ENCODE measurements at places on chromosomes 3 and 15.

DNA sequence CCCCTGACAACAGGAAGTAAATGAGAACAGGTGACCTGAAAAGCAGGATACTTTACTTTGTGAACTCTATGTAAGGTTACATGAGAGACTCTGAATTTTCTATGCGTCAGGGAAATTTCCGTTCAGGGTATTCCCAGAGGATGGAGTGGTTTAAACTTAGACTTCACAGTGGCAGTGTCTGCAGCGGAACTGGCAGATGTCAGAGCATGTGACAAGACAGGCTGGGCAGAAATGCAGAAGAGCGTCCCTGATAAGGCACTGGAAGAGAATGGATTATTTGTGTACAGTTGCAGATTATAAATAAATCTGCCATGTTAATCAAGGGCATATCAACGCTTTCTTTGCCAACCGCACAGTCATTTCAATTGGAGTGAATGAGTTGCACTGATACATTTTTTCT is 598.4 kb upstream of the ZNF717 start:
- H3K27me3 ChIP-seq, result no peaks in the 10 kb centered on the region
- H3K4me3 ChIP-seq, result no peak overlapping the region
- no peak for DNase-seq
- no peaks in the 10 kb centered on the region for H3K36me3 ChIP-seq
- no peaks in the 10 kb centered on the region for H3K4me1 ChIP-seq
- H3K27ac ChIP-seq, result no peak overlapping the region

GRCh38 chr15:85689729-85690128 is 105.0 kb downstream of the KLHL25 start:
- no peaks in the 10 kb centered on the region for H3K4me1 ChIP-seq
- no peak for DNase-seq
- peaks cover 13% of the 10 kb centered on the region for H3K36me3 ChIP-seq
- no peaks in the 10 kb centered on the region for H3K27me3 ChIP-seq

GRCh38 chr15:79399606-79400005 is 32.5 kb upstream of the MINAR1 start:
- H3K36me3 ChIP-seq, result no peaks in the 10 kb centered on the region
- no peak overlapping the region for H3K4me3 ChIP-seq
- DNase-seq, result no peak
- no peaks in the 10 kb centered on the region for H3K27me3 ChIP-seq

DNA sequence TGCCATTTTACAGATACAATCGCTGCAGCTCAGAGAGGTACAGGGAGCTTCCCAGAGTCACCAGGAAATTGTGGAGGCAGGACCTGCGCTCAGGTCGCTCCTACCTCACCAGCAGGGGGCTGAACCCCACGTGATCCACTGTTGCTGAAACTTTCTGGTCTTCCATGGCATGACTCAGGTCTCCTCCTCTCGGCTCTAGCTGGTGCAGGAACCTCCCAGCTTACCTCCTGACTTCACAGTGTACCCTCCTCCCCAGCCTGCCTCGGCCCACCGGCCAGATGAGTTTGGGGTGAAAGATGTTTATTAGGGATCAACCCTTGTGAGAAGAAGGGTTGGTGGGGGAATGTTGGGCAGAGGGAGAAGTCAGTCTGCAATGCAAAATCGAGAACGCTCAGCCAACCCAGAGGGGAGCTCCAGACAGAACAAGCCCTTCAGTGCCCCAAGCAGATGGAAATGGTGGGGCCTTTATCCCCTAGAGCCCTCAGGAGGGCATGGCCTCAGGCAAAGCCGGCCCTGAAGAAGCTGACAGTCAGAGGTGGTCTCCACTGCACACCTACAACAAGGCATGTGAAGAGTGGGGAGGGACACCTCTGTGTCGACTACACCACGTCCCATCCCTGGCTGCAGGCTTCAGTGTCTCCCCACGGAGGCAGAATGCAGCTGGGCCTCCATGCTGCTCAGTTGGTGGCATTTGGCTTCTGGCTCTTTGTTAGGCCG is 118.6 kb upstream of the PRR20G start:
- H3K4me1 ChIP-seq, result peaks cover 5% of the 10 kb centered on the region
- no peaks in the 10 kb centered on the region for H3K36me3 ChIP-seq
- no peak overlapping the region for H3K27ac ChIP-seq
- H3K4me3 ChIP-seq, result no peak overlapping the region
- peaks cover 9% of the 10 kb centered on the region for H3K27me3 ChIP-seq

GRCh38 chr3:133792171-133792763 is 13.3 kb upstream of the SRPRB start:
- no peaks in the 10 kb centered on the region for H3K36me3 ChIP-seq
- no peaks in the 10 kb centered on the region for H3K27me3 ChIP-seq
- H3K4me1 ChIP-seq, result no peaks in the 10 kb centered on the region
- H3K27ac ChIP-seq, result no peak overlapping the region

DNA sequence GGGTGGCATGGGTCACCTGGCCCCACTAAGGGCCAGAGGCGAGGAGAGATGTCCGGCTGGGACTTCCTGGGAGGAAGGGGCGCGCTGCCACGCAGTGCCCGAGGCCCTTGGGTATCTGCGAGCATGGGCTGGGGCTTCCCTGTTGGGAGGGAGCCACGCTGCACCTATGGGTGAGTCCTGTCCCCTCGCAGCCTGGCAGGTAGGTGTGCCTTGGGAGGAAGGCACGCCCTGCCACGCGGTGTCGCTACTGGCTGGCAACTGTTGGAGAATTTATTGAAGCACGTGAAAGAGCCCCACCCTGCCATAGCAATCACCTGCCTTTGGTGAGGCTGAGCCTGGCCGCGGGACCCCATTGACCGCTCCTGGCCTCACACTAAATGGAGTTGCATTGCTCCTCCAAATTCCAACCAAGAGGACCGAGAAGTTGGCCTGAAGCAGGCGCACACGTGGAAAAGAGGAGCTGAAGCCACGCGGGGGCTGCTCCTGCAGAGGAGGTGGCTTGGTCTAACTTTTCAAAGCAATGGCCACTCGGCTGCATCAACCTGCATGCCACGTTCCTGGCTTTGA is 134.2 kb downstream of the TJP1 start:
- no peak for DNase-seq
- H3K27ac ChIP-seq, result no peak overlapping the region
- H3K27me3 ChIP-seq, result no peaks in the 10 kb centered on the region
- no peaks in the 10 kb centered on the region for H3K4me1 ChIP-seq
- H3K4me3 ChIP-seq, result no peak overlapping the region
- H3K36me3 ChIP-seq, result no peaks in the 10 kb centered on the region

DNA sequence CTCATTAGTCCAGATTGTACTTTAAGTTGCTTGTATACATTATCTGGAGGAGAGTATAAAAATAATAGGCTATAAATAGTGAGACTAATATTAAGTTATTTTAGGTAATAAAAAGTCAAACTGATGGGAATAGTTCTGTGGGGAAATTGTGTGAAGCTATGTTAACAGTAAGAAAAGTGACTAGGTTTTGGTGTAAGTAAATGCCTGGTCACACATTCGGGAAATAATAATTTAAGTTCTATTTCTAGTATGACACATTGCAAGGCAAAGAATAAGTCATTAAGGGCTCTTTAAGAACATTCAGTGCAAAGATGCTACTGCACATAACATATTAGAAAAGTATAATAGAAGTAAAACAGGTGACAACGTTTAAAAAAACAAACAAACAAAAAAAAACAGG is 18.8 kb upstream of the NRROS start:
- no peak overlapping the region for H3K4me3 ChIP-seq
- H3K27ac ChIP-seq, result no peak overlapping the region
- no peaks in the 10 kb centered on the region for H3K36me3 ChIP-seq
- no peaks in the 10 kb centered on the region for H3K4me1 ChIP-seq

DNA sequence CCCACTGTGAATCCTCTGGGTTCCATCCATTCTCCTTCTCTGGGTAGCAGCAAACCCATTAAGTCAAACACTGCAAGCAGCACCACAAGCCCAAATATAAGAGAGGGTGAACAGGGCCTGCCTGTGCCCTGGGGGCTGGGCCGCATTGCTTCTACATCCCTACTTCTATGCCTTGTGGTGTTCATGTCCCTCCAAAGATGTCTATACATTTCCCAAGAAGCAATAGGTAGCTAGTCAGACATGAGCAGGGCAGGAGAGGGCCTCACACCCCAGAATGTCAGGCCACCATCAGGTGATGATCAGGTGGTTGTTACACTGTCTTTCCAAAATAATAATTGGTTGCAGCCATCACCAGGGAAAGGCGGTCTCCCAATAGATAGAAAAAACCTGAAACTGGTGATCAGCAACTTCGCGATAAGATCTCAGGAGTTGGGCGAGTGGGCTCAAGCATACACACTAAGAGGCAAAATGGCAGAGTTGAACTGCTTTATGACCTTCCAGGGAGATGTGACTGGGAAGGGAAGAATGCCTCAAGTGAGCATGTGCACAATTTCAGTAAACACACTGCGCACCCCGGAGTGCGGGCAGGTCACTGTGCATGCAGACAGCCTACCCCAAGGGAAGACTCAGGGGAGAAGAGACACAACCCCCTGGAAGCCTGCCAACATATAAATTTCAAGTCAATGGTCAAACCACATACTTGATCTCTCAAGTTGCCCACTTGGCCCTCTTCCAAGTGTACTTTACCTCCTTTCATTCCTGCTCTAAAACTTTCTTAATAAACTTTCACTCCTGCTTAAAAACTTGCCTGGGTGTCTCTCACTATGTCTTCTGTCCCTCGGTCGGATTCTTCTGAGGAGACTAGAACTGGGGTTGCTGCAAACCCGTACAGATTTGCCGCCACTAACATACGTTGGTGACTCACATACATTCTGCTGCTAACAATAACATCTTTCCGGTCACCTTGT is 39.9 kb downstream of the KLF15 start:
- DNase-seq, result no peak
- no peaks in the 10 kb centered on the region for H3K4me1 ChIP-seq
- H3K36me3 ChIP-seq, result no peaks in the 10 kb centered on the region
- no peak overlapping the region for H3K4me3 ChIP-seq
- H3K27ac ChIP-seq, result no peak overlapping the region

- peak overlapping the region; percentile 84 for H3K27ac ChIP-seq
- H3K27me3 ChIP-seq, result no peaks in the 10 kb centered on the region
- DNase-seq, result no peak
Measured at GRCh38 chr3:146156095-146156494, 4.9 kb downstream of the PLOD2 start.

DNA sequence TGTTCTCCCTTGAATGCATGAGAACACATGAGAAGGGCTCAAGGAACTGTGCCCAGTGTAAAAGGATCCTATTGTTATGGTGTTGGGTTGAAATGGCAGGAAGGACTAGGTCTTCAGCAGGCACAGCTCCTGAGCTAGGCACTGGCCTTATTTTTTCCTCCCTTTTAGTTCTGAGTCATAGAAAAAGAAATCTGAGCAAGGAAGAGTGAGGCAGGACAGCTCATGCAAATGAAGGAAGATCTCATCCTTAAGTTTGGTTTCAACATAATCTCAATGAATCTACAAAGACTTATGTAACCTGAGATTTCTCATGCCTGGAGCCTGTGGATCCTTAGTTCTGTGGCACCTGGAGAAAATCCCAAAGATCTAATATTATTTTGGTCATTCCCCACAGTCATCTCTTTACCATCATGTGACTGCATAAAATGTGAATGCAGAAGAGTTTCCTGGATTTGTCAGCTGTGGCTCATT is 188.6 kb upstream of the TBL1XR1 start:
- no peak for DNase-seq
- H3K4me1 ChIP-seq, result no peaks in the 10 kb centered on the region
- no peak overlapping the region for H3K4me3 ChIP-seq
- no peaks in the 10 kb centered on the region for H3K27me3 ChIP-seq

DNA sequence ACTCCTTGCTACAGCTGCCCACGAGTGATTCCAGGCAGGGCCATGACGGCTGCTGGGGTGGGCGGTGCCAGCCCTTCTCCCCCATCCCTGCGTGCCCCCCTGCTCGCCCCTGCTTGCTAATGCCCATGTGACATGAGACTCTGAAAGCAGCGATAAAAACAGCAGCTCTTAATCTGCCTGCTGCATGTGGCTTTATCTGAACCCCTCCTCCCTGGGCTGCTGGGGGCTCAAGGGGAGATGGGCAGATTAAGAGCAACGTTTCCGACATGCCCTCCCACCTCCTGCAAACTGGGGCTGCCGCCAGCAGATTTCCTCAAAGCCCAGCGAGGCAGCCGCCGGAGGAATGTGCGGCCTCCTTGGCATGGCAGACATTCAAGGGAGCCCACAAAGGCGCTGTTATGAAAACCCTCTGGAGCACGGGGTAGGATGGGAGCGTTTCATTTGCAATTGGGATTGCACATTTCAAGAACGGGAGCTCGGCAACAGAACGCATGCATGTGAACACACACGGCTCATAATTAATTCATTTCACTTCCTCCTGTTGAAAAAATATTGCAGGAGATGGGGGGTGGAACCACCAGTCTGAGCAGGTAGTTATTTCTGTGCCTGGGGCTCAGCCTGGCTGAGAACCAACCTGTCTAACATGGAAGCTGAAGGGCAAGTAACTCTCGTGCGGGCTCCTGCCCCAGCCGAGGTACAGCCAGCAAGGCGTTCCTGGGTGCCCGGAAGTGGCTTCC is 504.2 kb upstream of the PROK2 start:
- no peaks in the 10 kb centered on the region for H3K36me3 ChIP-seq
- no peak overlapping the region for H3K4me3 ChIP-seq
- H3K27me3 ChIP-seq, result no peaks in the 10 kb centered on the region
- H3K4me1 ChIP-seq, result no peaks in the 10 kb centered on the region
- DNase-seq, result no peak

- no peaks in the 10 kb centered on the region for H3K27me3 ChIP-seq
- H3K27ac ChIP-seq, result no peak overlapping the region
- H3K4me1 ChIP-seq, result no peaks in the 10 kb centered on the region
- no peak overlapping the region for H3K4me3 ChIP-seq
Measured at GRCh38 chr15:62099094-62099601, 32.4 kb downstream of the C2CD4A start.

DNA sequence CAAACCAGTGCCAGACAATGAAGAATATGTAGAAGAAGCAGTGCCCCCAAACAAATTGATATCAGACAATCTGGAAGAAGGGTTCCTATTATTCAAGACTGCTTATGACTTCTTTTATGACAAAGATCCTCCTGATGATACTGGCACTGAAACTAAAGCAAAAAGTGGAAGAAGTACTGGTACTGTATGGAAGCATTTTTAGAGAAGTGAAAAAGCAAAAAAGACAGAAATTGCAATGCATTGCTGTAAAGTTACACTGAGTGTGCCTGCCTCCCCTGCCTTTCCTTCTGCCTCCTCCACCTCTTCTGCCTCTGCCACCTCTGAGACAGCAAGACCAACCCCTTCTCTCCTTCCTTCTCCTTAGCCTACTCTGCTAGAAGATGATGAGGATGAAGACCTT is 167.6 kb downstream of the PLCL2 start:
- no peaks in the 10 kb centered on the region for H3K36me3 ChIP-seq
- H3K4me3 ChIP-seq, result no peak overlapping the region
- H3K4me1 ChIP-seq, result no peaks in the 10 kb centered on the region
- H3K27me3 ChIP-seq, result no peaks in the 10 kb centered on the region
